AG04449 (cell line): ENCODE measurements at places on chromosomes 16 and 17.

DNA sequence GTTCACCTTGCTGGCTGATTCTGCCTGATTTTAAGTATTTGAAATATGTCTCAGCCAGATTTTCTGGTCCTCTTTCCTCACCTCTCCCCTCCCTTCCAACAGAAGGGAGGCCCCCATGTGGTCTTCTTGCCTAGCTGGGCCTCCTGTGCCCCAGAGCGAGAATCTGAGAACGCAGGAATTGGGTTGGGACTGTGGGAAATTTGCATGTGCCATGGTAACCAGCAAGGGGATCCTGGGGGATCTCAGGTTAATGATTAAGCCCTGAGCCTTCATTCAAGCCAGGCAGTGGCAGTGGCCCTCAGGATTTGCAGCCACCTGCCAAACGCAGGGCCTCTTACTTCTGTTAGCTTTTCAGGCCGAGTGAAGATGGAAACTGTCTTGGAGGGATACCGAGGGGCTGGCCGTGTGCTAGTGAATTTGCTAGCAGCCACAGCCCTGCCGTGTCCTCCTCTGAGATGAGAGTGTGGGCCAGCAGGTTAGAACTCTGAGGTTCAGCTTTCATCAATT, 40.2 kb downstream of the KSR1 start:
- DNase-seq = no peak

GRCh38 chr16:19392352-19392751, 25.3 kb upstream of the TMC5 start:
- no peak for DNase-seq

GRCh38 chr17:17034496-17035075, 7.7 kb upstream of the MPRIP start:
- no peak for DNase-seq

GRCh38 chr16:11966173-11966572, 1.2 kb downstream of the TNFRSF17 start:
- no peak for DNase-seq

- DNase-seq = no peak
These were observed 6.6 kb downstream of the GID4 start for GRCh38 chr17:18045691-18046350.

DNA sequence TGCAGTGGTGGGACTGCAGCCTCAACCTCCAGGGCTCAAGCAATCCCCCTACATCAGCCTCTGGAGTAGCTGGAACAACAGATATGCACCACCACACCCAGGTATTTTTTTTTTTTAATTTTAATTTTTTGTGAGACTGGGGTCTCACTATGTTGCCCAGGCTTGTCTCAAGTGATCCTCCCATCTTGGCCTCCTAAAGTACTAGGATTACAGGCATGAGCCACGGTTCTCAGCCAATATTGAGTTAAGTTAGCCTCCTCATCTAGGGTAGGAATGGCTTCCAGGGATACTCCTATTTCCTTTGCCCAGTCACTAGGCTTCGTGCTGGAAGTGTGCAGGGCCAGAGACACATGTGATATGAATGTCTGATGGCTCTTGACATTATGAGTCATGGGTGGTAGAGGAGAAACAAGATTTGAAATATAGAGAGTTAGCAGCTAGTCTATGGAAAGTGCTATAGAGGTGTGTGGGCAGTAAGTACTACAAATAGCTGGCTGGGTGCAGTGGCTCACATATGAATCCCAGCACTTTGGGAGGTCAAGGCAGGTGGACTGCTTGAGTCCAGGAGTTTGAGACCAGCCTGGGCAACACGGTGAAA, 8.0 kb upstream of the HES7 start:
- DNase-seq = no peak

DNA sequence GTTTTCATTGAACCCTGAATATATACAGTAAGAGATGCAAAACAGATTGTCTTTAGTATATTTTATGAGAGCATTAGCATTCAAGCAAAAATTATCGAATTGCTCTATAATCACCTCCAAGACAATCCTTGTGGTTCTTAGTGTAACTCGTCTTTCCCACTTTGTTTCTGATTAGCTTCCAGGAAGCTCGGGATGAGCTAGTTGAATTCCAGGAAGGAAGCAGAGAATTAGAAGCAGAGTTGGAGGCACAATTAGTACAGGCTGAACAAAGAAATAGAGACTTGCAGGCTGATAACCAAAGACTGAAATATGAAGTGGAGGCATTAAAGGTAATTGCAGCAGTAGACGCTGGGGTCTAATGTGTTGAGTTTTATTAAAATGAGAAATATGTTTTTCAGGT, 9.9 kb downstream of the NDEL1 start:
- no peak for DNase-seq

DNA sequence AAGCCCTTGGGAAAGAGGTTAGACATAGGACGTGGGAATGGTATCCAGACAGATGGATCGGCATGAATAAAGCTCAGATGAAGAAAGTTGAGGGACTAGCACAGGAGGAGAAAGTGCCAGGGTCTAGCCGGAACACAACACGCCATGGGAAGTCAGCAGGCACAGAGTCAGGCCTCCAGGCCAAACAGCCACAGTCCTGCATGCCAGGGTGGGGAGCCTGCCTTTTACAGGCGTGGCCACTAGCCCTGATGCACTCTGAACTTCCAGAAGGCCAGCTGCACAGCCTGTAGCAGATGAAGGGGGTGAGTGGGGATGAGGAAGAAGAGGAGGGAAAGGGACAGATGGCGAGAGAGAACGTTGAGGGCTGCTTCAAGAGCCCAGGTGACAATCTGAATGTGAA, 5.2 kb downstream of the B9D1 start:
- no peak for DNase-seq

GRCh38 chr16:12347365-12347764, 370.8 kb downstream of the SNX29 start:
- DNase-seq = no peak

- no peak for DNase-seq
These were observed 45.4 kb upstream of the MEIOC start for GRCh38 chr17:44610871-44611270.

GRCh38 chr17:56785405-56785804, 48.3 kb downstream of the C17orf67 start:
- no peak for DNase-seq

DNA sequence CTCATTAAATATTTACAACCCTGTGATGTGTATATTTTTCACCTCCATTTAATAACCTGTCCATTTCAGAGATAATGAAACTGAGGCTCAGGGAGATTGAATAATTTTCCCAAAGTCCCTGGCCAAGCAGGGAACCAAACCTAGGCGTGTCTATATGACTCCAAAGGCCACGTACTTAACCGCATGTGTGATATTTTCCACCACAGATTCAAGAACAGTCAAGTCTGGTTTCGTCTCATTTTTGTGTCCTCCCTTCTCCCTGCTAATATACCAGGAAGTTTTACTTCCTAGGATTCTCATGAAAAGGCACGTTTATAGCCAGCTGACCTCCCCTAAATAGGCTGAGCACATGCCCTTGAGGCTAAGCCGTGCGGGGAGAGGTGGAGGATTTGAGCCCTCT, 15.3 kb downstream of the WFIKKN2 start:
- DNase-seq = no peak

- DNase-seq = no peak
These were observed 313.8 kb downstream of the SOX9 start for GRCh38 chr17:72434581-72434980.

GRCh38 chr16:700684-701584, 4.7 kb downstream of the FBXL16 start:
- no peak for DNase-seq

GRCh38 chr16:85798283-85798776, 1.0 kb downstream of the EMC8 start:
- DNase-seq = no peak

- DNase-seq = no peak
These were observed 75.8 kb downstream of the ABCC6 start for GRCh38 chr16:16147316-16147999.

GRCh38 chr17:4980644-4981216, 6.7 kb downstream of the CAMTA2 start:
- DNase-seq = no peak

DNA sequence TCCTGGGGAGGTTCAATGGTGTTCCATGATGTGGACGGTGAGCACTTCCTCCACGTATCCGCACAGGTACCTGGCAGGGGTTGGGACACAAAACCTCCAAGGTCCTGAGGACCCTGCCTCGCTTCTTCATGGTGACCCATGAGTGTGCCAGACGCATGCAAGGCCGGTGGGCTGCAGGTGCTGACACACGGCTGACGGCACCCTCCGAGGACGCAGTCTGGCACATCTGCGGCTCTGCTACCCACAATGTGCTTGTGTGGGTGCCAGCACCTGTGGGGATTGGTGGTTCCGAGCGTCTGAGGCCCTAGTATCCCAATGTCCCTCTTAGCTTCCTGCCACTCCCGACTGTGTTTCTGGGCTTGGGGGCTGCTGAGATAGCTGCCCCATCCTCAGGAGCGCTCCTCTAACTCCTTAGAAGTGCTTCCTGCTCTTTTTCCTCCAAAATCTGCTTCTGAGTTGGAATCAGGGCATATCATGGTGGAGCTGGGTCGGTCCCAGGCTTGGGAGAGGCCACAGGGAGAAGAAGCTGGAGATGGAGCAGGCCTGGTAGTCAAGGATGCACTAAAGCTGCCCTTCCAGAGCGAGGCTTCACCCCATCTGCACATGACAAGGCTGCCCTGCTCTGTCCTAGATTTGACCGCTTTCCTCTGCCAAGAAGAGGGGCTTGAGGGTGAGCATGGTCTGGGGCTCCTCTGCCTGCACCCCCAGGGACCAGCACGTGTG, 1.6 kb downstream of the CYGB start:
- no peak for DNase-seq

- DNase-seq = no peak
These were observed 31.2 kb downstream of the MNT start for GRCh38 chr17:2369551-2370210.

GRCh38 chr16:17170435-17170834, 300.3 kb downstream of the XYLT1 start:
- no peak for DNase-seq

GRCh38 chr17:34081269-34081668, 173.8 kb upstream of the CCL2 start:
- DNase-seq = no peak

- no peak for DNase-seq
These were observed 52.3 kb downstream of the MGAT5B start for GRCh38 chr17:76920364-76921139.

GRCh38 chr17:29615492-29616299, 7.0 kb downstream of the CORO6 start:
- no peak for DNase-seq

GRCh38 chr17:68512960-68513474, 787 bp downstream of the PRKAR1A start:
- no peak for DNase-seq

DNA sequence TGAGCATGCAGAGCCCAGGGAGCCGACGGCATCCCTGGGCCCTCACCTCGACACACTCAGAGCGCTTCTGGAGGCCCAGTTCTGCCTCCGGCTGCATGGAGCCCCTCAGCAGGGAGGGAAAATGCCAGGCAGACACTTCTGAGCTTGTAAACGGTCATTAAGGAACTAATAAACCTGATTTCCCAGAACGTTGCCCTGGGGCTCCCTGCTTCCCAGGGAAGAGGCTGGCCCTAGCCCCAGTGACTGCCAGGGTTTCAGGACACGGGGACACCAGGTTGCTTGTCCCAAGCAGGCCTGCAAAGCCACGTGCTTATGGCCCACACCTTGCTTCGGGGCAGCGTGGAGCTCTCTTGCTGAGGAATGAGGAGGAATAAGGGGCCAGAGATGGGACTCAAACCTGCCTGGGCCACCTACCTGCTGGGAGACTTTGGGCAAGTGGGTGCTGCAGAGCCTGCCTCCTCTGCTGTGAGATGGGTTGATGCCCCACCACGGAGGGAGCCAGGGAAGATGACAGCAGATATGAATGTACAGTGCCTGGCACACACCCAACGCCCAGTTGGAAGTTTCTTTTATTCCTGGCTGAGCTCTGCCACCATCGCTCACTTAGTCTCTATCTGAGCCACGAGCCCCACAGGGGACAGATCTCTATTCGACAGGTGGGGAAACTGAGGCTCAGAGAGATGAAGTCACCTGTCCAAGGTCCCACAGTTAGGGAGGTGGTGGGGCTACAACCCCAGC, 5.4 kb downstream of the RHBDF2 start:
- DNase-seq = no peak

DNA sequence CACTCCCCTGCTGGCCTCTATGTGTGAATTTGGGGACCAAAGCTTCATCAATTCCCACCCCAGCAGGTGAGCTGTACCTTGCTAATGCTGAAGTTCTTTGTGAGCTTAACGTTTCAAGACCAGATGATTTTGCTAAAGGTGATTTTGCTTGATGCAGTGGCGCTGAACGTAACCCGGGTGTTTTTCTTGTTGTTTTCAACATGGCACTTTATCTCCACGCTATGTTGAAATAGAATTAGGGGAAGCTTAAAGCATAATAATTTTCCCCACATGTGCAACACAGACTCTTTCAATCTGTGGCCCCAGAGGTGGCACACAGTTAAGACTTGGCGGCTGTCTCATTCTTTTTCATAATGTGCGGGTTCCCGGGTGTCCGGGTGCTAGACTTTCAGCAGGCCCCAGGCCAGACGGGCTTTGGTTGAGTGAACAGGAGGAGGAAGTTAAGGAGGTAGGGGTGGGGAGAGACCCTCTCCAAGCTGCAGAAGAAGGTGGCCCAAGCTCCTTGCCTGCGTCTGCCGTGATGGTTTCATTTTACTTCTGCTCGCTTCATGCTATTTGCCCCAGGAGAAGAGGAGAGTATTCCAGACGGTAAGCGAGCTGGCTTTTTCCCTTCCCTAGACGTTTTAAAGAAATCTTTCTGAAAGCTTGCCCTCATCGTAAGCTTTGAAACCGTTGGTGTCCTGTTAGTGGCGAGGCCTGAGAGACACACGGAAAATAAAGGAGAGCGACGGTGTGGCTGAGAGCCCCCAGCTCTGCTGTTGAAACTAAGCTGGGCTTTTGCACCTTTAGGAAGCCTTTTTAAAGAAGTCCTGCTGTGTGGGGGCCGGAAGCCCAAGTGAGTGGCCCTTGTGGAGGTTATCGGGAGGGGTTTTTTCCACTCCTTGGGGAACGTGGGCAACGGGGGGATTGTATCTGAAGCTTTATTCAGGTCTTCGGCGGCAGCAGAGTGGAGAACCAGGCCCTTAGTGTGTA, 4.2 kb downstream of the FOXC2 start:
- no peak for DNase-seq
